ENCODE measurements at places on chromosomes 12 and 14. TPM values are rescaled to one million over a fixed set of nuclear protein-coding genes. Genes with fewer than 3 reads are reported as not detected.

Gene TAS2R14
- total RNA-seq: 21.4 TPM

Gene CCDC197
- not detected for total RNA-seq

DNA sequence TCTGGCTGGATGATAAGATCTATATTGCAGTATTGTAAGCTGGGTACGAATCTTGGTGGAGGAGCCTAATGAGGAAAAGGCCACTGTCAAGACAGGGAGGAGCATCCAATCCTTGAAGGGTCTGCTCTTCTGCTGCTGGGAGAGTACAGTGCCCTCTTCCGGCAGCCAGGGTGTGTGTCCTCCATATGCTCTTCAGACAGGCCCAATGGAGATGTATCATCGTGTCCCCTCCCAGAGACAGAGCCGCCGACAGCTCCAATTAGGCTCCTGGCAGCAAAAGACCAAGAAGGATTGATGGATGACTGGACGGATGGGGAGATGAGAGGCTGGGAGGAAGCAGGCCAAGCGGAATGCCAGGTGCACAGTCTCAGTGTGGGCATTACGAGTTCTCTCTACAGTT lies 51.6 kb upstream of the PIWIL1 start:
- DNase-seq: no peak

- DNase-seq: no peak
These were observed 9.5 kb downstream of the NDRG2 start for GRCh38 chr14:21015312-21015711.

DNA sequence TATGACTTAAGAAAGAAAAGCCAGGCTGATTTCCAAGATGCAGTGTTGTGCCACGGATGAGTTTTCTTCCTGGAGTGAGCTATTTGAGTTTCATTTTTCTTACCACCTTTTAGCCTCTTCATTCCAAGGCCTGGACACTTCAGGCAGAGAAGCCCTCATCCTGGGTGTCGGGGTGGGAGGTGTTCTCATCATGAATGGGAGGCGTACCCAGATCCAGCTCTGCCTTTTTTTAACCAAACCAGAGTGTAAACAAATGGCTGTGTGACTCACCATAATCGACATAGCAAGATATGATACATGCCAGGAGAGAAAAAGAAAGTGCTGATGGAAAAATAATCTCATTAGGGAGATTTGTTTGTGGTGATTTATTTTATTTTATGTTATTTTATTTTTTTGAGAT lies 79.9 kb downstream of the ARF6 start:
- DNase-seq: peak; percentile 69

Gene MBD6
- total RNA-seq: 1.9 TPM

- DNase-seq: no peak
These were observed 44.5 kb upstream of the COCH start for GRCh38 chr14:30829853-30830252.

DNA sequence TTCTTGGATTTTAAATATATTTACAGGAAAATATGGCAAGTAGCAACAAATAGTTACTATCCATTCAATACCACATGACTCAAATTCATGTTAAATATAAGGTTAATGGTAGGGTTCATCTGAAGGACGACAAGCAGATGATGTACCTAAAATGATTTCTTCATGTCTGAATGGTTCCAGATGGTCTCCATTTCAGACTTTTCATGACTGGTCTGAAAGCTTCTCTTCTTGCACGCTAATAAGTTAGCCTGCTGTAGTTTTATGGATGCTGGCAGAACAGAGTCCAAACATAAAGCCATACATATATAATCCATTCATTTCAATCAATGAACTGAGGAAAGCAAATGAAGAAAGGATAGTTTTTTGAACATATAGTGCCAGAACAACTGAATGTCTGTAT lies 257.0 kb upstream of the MGAT4C start:
- DNase-seq: peak; percentile 10

Gene DLK1
- total RNA-seq: 592 TPM

DNA sequence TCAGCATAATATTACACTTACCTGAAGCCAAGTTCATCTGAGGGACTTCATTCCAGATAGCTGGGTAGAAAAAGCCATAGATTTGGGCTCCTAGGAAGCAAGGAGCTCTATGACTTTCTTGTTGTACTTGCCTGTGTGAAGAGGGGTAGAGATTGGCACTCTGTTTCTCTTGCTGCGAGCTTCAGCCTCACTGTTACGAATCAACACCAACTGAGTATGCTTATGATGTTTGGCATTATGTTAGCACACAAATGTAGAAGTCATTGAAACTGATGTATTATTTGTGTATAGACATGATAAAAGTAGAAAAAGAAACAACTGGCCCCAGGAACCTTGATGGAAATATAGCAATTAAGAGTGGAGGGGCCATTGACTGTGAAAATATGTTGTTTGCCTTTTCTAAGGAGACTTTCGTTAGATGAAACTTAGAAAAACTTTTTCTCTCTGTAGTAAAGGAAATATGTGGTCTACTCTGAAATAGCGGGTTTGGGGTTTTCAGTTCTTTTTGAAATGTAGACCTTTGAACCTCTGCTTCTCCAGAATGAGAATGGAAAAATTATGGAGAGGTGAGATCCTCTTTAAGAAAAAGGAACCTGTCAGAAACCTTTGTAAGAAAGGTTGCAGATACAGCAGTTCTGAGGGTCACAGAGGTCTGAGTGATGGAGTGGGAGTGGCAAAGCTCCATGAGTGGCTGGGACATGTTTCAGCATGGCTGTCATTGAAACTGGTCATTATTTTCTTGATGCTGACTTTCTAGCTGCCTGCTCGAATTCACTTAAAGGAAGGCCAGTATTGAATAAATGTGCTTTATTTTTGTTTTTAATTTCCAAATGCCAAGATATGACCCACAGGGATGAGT lies 159.9 kb downstream of the GCH1 start:
- DNase-seq: no peak

Gene SLC8B1
- total RNA-seq: 14.0 TPM

Gene SLC38A4
- 22.1 TPM for total RNA-seq

- DNase-seq: no peak
These were observed 98.7 kb downstream of the ERGIC2 start for GRCh38 chr12:29282031-29282816.

DNA sequence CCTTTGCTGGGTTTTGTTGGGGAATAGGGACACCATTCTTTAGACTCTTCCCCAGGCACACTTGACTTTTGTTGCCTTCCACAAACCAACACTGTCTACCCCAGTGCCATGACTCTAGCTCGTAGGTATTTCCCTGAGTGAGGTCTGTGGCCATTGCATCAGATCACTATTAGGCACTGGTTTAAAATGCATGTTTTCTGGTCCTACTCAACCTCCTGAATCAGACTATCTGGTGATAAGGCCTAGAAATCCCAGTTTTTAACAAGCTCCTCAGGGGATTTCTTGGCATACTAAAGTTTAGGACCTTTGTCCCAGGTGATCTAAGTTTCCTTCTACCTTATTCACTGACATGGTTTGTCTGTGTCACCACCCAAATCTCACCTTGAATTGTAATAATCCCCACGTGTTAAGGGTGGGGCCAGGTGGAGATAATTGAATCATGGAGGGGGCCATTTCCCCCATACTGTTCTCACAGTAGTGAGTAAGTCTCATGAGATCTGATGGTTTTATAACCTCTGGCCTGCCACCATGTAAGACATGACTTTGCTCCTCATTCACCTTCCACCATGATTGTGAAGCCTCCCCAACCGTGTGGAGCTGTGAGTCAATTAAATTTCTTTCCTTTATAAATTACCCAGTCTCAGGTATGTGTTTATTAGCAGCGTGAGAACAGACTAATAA lies 87.8 kb upstream of the PSMC1 start:
- DNase-seq: no peak

DNA sequence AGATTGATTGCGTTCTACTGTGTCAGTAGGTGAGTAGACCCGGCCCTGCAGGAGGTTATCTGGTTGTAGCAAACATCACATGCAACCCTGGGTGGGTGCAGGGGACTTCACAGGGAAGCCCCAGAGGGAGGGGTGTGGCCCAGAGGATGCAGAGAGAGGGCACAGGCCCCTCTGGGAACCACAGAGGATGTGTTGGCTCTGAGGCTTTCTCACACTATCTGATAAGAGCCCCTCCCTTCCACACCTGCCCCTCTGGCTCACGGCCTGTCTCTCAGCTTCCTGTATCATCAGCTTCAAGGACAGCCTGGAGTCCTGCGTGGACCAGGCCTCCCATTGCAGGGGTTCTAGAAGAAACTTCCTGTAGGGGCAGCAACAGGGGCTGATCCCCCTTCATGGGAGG lies 101.9 kb downstream of the RIN3 start:
- DNase-seq: no peak

GRCh38 chr12:75404231-75404630 lies 13.3 kb downstream of the GLIPR1L2 start:
- no peak for DNase-seq

DNA sequence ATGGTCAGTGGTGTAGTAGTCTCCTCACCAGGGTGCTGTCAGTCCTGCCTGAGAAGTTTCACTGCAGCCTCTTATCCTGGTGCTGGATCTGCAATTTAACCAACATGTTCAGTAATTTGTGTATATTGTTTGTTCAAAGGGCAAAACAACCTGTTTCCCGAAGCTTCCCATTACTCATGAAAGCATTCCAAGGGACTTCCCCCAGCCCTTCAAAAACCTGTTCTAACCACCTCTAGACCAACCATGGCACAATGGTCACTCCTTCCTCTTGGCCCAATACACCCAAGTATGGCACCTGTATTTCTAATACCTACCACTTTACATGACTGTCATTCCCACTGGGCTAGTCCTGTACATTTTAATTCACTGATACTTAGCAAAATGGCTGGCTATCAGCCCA lies 12.1 kb downstream of the CKAP4 start:
- no peak for DNase-seq

Gene IQSEC3
- total RNA-seq: 7.7 TPM

Gene BCL2L2
- 20.0 TPM for total RNA-seq

Gene RPAP3
- total RNA-seq: 49.6 TPM

DNA sequence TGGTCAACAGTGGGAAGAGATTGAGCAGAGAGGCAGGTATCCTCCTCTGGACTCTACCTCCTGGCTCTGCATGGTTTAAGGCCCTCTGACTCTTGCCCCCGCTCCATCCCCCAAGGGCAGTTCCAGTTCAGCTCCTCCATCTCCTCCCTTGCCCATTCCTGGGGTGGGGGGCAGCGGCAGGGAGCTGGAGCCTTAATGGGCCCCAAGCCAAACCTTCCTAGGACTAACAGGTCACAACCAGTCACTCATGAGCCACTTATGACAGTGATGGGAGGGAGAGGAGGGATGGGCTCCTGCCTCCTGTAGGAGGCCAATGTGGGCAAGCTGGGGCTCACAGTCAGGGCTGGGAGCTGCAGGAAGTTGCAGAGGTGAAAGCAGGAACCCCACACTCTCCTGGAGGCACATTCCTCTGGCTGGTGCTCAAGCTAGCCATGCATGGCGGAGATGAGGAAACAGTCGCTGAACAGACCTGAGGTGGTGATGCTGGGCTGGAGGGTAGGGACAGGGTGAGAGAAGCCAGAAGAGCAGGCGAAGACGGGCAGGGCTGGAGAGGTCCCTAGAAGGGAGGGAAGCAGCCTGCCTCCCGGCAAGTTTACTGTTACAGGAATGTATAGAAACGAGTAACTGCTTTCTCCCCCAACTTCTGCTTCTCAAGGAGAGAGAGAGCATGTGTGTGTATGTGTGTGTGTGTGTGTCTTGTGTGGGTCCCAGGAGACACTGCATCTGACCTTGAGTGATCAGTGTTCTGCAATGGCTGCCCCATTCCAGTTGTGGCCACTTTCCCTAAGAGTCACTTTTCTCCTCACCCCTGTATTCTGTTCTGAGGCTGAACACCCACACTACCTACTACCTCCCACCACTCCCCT lies 5.0 kb upstream of the RAPGEF3 start:
- no peak for DNase-seq

GRCh38 chr12:75954749-75955148 lies 76.8 kb downstream of the PHLDA1 start:
- no peak for DNase-seq

- DNase-seq: peak; percentile 50
These were observed 35.1 kb upstream of the ACTN1 start for GRCh38 chr14:69013943-69014782.

Gene GLS2
- 0.72 TPM for total RNA-seq

GRCh38 chr12:69843608-69844007 lies 18.6 kb downstream of the MYRFL start:
- no peak for DNase-seq

Gene LARP4
- 48.2 TPM for total RNA-seq

DNA sequence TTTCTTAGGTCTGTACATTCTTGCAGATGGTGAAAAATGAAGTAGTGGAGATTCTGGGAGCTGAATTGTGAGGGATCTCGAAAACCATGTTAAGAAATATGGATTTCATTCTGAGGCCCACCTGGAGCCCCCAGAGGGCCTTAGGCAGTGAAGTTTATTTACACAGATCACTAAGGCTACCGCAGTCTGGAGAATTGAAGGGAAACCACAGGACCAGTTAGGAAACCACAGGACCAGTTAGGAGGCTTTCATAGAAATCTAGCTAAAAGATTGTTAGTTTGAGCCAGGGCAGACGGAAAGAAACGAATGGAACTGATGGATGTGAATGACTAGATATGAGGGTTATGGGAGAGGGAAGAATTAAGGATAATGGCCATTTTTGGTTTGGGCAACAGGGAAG lies 7.2 kb downstream of the CBLN3 start:
- no peak for DNase-seq

DNA sequence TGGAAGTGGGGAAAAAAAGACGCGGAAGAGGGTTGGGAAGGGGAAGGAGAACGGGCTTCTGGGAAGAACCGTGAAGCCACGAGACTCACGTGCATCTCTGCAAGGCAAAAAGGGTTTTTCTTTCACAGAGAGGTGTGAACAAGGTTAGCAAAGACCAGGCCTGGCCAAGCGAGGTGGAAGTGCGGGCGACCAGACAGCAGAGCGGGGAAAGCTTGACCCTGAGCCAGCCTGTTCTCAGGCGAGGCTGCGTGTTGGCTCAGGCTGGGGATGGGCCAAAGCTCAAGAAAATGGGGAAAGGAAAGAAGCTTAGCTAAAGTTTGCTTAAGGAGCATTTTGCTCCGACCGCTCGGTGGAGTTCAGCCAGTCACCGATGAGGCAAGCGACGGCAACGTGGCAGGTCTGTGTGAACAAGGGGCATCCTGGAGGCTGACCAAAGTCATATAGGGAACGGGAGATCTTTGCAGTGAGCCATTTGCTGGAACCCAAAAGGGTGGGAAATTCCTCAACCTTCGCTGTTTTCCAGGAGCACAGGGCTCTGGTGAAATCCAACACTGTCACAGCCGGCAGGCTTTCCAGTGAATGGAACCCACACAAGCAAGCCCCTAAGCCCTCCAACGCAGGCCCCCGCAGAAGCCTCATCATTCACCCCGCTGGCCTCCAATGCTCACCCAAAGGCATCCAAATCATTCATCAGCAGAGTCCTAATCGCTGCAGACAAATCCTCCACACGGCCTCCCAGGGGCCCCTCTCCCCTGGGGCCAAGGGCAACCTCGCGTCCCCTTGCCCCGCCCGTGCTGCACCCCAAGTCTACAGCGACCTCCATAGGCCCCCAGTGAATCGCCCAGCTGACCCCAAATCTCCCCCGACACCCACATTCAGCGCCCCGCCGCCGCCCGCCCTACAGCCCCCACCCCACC lies 754 bp downstream of the ZNF605 start:
- DNase-seq: peak; percentile 78

Gene TMEM229B
- total RNA-seq: 1.9 TPM

Gene PRPH
- 0.72 TPM for total RNA-seq
